ENCODE measurements at places on chromosomes 12 and 14.

GRCh38 chr14:53368066-53368465 lies 214.9 kb upstream of the DDHD1 start:
- DNase-seq: no peak

DNA sequence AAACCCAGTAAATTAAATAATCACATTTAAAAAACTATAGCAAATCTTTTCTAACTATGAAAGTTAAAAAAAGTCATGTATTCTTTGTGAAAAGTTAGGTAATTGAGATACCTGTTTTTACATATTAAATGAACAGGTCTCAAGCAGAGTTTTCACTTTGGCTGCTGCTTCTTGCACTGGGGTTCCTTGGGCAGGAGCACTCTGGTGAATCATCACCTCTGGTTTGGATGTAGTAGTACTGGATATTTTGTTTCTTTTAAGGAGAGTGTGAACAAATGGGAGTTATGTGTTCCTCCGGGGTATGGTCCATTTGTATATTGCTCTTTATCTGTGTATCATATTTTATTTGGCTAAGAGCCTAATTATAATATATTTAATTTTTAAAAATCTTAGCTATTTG lies 82.7 kb downstream of the FUT8 start:
- DNase-seq: no peak

DNA sequence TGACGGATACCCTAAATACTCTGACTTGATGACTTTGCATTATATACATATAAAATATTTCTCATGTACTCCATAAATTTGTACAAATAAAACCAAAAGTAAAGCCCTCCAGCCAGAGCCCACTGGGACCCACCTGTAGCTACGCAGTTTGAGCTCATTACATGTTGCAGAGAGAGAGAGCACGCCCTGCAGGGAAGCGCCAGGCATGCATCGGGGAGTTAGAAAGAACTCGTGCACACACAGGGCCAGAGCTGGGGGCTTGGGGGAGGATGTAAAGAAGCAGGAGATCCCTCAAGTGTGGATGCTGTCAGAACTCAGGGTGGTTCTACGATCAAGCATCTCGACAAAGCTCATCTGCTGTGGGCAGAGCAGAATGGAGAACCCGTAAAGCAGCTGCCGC lies 178.5 kb upstream of the RTL1 start:
- DNase-seq: no peak

DNA sequence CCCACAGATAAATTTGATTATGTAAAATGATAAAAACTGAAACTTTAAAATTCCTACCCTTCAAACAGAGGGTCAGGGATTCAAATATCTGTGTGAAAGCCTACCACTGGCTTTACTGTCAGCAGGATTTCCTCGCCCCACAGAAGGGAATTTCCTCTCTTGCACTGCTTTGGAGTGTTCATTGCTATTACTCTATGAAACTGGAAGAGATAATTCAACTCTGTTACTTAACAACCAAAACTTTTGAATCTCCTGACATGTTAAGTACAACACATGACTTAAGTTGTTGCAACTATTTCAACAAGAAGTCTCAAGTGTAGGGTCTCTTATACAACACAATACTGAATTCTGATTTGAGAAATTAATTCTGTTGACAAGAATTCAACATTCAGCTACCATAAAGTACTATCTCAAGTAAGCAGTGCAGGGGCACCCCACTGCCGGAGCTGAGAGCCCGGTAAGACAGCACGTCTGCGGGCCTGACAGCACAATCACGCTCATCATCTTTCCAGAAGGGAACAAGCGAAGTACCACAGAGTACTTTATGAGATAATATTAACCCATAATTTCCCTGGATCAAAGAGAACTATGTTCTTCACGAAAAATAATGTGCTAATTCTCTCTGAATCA lies 22.9 kb downstream of the DICER1 start:
- no peak for DNase-seq

GRCh38 chr12:68998041-68998440 lies 65.1 kb upstream of the CPM start:
- no peak for DNase-seq

DNA sequence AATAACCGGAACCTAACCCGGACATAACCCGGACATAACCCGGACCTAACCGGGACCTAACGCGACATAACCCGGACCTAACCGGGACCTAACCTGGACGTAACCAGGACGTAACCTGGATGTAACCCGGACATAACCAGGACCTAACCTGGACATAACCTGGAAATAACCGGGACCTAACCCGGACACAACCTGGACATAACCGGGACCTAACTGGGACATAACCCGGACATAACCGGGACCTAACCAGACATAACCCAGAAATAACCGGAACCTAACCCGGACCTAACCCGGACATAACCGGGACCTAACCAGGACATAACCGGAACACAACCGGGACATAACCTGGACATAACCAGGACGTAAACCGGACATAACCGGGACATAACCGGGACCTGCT lies 6.7 kb upstream of the FBRSL1 start:
- no peak for DNase-seq

DNA sequence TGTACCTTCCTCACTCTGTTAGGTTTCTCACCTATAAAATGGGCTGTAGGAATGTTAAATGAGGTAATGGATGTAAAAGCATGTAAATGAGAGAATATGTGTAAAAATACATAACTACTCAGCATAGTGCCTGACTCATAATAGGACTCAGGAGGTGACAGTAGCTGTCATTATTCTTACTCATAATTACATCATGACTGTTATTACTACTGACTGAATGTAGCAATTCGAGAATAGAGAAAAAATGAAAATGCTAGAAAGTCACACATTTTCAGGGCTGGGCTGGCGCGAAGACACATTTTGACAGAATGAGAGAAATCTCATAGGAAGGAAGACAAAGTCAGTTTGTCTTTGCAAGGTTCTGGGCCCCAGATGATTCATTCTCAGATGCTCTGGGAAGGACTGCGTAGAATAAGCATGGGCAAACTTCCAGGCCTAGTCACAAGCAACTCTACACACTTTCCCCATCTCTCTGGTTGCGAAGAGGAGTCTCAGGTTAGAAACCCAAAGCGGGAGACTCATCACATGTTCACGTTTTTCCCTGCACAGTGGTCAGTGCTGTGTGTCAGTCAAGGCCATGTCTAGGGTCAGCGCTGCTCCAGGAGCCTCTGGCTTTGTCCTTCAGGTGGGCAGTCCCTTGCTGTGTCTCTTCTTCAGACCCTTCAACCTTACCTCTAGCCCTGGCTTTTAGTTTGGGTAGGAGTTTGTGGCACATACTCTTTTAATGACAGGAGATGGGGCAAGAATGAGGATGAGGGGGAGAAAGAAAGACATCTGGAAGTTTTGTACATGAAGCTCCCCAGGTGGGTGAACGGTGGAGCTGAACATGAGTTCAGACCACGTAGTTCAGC lies 8.4 kb downstream of the GPRC5A start:
- peak; percentile 33 for DNase-seq

DNA sequence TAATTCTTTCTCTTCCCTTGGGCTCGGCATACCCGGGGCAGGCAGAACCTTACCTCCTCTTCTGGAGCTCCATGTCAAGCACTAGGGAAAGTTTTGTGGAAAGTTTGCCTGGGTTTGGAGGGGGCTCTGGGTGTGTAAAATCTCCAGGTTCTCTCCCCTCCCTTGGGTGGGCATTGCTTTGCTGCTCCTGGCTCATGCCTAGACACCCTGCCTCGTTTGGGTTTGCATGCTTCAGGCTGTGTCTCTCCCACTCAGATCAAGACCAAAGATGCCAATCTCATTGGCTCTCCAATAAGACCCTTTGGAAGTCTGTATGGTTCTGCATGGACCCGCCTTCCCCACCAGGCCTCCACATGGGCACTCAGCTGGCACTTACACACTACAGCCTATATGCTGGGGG lies 6.2 kb upstream of the KRT2 start:
- no peak for DNase-seq

DNA sequence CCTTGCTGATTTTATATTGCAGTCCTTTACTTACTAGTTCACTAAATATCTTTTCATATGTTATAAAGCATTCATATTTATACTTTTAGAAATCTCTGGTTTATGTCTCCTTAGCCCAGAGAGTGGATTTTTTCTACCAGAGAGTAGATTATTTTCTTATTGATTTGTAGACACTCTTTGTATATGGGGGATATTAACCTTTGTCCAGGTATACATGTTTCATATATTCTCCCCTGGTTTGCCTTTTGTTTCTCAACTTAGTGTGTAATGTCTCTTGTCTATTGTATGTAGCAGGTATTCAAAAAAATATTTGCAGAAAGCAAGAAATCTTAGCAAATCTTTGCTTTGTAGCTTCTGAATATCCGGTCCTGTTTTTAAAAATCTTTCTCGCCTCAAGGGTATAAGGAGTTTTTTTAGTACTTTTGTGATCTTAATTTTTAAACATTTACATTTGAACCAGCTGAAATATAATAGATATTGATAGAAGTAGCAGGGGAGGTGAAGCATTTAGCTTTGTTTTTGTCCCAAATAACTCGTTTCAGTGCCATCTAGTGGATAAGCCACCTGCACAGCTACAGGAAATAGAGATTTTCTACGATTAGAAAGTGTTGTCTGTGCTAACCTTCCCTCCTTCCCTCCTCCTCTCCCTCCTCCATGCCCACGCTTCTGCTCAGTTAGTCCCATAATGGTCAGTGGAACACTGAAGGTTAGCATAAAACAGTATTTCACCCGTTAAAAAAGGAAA lies 97.0 kb downstream of the PHETA1 start:
- no peak for DNase-seq

GRCh38 chr12:95002754-95003153 lies 743 bp downstream of the NDUFA12 start:
- no peak for DNase-seq

- DNase-seq: no peak
These were observed 6.6 kb downstream of the FGF6 start for GRCh38 chr12:4438834-4439596.

GRCh38 chr14:45094275-45094674 lies 10.4 kb downstream of the PRPF39 start:
- DNase-seq: no peak

GRCh38 chr12:62977883-62978282 lies 42.9 kb upstream of the PPM1H start:
- no peak for DNase-seq

GRCh38 chr14:52131640-52132320 lies 62.9 kb upstream of the NID2 start:
- DNase-seq: peak; percentile 9

GRCh38 chr14:105195522-105196264 lies 14.6 kb upstream of the NUDT14 start:
- no peak for DNase-seq

GRCh38 chr14:85619851-85620250 lies 89.9 kb downstream of the FLRT2 start:
- no peak for DNase-seq

- DNase-seq: no peak
These were observed 648.1 kb downstream of the BCL11B start for GRCh38 chr14:98623788-98624415.

DNA sequence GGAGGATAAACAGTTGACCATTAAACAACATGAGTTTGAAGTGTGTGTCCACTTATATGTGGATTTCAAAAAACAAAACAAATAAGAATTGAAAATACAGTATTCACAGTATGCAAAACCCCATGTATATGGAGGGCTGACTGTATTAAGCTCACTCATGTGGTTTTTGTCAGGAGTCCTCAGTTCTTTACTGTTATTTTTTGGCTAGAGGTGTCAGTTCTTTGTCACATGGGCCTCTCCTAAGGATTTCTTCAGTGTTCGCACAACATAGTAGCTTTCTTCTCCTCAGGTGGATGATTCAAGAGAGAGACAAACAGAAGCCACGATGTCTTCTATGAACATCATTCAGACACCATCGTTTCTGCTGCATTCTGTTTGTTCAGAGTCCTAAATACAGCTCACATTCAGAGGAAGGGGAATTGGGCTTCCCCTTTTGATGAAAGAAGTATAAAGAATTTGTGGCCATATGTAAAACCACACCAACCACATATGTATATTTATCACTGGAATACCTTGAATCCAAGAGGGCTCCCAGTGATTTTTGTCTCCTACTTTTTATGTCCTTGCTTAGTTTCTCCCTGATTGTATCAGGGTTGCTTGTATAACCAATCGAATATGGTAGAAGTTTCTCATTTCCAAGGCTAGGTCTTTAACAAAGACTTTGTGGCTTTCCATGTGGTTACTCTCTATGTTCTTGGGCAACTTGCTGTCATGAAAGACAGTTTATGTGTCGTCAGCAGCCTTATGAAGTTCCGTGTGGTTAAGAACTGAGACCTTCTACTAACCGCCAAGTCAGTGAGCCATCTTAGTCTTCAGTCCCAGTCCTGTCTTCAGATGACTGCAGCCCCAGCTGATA lies 18.9 kb downstream of the MNAT1 start:
- peak; percentile 8 for DNase-seq

DNA sequence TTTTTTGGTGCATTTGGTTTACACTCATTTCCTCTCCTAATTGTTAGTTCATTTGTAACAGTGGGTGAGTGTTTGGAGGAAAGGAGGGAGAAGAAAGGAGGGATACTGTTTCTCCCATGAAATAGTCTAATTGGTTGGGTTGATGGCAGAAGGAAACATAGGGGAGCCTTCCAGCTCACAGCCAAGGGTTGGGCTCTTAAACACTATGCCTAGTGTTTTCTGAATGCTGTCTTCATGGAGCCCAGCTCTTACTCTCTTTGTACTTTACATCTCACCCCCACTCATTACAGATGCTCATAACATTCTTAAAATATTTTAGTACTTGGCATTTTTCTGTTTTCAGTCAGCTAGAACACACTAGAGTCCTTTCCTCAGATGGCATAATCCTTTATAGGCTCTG lies 38.2 kb downstream of the BAZ2A start:
- DNase-seq: no peak

- no peak for DNase-seq
These were observed 232.7 kb downstream of the SLC16A7 start for GRCh38 chr12:59828521-59828920.

DNA sequence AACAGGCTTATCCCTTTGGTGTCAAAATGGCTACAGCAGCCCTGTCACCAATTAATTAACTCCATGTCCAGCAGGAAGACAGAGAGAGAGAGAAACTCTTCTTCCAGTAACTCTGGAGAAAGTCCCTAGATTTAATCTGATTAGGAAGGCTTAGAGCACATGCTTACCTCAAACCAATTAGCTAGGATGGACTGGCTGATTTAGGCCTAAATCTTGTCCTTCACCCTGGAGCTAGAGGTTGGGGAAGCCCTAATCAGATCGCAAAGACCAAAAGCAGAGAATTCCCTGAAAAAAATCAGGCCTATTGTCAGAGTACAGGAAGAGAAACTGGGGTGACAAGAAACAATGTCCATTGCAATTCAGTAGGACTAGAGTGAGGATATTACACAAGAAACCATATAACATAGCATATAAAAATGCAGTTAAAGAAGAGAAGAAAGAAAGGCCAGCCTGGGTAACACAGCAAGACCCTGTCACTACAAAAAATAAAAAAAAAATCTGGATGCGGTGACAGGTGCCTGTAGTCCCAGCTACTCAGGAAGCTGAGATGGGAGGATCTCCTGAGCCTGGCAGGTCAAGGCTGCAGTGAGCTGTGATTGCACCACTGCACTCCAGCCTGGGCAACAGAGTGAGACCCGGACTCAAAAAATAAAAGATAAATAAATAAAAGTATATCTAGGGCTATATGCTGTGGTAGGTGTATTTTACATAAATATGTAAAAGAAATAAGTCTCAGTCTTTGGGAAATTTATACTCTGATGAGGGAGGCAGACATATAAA lies 34.9 kb upstream of the TUBA1A start:
- DNase-seq: no peak

- no peak for DNase-seq
These were observed at the start of gene PAPLN for GRCh38 chr14:73237219-73237785. PAPLN (plus strand) TSS chr14:73237506; CDS start chr14:73239779, 2,273 bp downstream.

GRCh38 chr14:79407572-79407971 lies 803.7 kb downstream of the DIO2 start:
- DNase-seq: no peak

GRCh38 chr12:14849661-14850060 lies 6.3 kb upstream of the ART4 start:
- no peak for DNase-seq

Measured in stimulated activated CD8-positive, alpha-beta memory T cell treated with anti-CD3 and anti-CD28 coated beads, Interleukin-7, amount 100 ng/mL, for 48 hours (primary cell).